ENCODE measurements at places on chromosomes 12 and 14.

DNA sequence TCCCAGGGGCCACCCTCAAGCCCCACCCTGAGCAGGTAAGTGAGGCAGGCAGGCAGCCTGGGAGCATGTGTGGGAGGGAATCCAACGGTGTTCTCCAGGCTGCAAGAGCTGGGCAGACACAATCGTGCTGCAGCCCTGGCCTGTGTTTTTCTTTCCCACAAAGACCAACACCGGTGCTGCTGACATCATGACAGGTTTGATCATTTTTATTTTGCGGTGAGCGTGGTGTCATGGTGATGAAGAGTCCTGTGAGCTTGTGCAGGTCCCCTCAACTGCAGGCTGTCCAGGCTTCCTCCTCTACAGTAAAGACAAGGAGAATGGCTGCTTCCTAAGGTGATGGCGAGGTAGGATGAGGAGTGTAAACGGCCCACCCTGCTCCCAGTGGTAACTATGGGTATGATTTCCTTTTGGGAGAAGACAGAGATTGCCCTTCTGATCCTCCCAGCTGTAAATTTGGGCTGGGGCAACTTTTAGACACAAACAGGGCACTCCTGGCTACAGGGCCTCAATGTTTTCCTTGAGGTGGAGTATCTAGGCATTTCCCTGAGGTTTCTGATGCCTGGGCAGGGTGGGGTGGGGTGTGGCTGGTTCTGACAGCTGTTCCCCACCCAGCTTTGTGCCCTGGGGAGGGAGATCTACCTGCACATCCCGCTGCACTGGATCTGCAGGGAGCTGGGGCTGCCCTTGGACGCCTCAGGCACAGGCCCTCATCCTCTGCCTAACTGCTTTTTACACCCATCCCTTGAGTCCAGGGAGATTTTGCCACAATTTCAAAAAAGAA is 109.1 kb downstream of the VCPKMT start:
- peak; percentile 65 for DNase-seq

- DNase-seq = no peak
Measured at GRCh38 chr12:65918021-65918420, 93.7 kb downstream of the HMGA2 start.

GRCh38 chr12:94289461-94290312 is 141.3 kb downstream of the PLXNC1 start:
- peak; percentile 47 for DNase-seq

- no peak for DNase-seq
Measured at GRCh38 chr12:103928682-103929045, 1.5 kb upstream of the HSP90B1 start.

DNA sequence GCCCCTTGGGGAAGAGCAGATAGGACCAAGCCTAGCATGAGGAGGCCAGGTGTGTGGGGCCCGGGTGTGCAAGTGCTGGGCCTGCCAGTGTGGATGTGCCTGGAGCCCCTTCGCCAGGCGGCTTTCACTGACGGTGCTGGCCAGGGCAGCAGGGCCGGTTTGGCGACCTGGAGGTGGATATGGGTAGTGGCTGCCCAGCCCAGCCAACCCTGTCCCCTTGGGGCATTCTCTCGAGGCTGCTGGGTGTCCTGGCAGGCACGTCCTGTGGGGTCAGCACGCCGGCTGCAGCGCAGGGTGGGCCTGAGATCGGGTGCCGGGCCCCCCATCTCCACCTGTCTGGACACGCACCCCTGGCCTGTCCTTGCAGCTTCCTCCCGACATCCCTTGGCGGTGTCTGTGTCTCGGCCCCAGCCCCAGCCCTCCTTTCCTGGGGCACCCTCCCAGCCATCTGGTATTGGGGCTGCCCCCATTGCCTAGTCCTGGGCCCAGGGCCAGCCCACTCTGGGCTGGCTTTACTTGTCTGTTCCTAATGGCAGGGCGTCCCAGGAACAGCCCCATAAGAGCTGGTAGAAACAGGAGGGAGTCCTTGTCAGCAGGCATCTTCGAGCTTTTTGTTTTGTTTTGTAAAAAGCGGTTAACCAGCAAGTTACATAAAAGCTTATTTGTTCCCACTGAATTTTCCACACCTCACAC is 7.2 kb upstream of the CRIP2 start:
- DNase-seq = no peak

GRCh38 chr14:75650253-75651058 is 10.2 kb downstream of the ERG28 start:
- DNase-seq = no peak

- DNase-seq = peak; percentile 70
Measured at GRCh38 chr12:1630133-1630826, 1.2 kb downstream of the WNT5B start.

GRCh38 chr12:27309293-27309994 is 23.2 kb upstream of the BMAL2 start:
- DNase-seq = no peak

- DNase-seq = no peak
Measured at GRCh38 chr14:23531391-23531790, 20.2 kb downstream of the ZFHX2 start.

- no peak for DNase-seq
Measured at GRCh38 chr14:75989134-75989533, 3.6 kb downstream of the IFT43 start.

- no peak for DNase-seq
Measured at GRCh38 chr12:110279566-110280375, 1.3 kb upstream of the ATP2A2 start.

GRCh38 chr12:62045211-62045610 is 215.0 kb upstream of the USP15 start:
- no peak for DNase-seq

- DNase-seq = peak; percentile 62
Measured at GRCh38 chr12:132327336-132328171, 1.8 kb downstream of the GALNT9 start.

DNA sequence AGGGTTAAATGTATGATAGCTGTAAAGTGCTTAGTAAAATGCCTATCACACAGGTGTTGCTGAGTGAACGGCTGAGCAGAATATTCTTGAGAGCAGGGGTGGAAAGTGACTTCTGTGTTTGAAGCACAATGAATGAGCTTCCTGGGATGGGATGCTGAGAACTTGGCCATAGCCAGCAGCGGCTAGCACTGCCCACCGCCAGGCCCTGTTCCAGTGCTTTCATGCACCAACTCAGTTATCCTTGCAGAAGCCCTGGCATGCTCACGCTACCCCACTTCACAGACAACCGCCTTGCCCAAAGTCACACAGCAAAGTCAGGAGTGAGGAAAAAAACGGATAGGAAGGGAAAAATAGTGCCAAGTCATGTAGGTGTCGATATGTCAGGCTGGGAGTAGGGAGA is 10.9 kb downstream of the DYNC1H1 start:
- no peak for DNase-seq

GRCh38 chr12:51424094-51424661 is 453 bp upstream of the SLC4A8 start:
- DNase-seq = no peak

GRCh38 chr12:6337958-6338433 is 3.9 kb downstream of the TNFRSF1A start:
- peak; percentile 55 for DNase-seq

DNA sequence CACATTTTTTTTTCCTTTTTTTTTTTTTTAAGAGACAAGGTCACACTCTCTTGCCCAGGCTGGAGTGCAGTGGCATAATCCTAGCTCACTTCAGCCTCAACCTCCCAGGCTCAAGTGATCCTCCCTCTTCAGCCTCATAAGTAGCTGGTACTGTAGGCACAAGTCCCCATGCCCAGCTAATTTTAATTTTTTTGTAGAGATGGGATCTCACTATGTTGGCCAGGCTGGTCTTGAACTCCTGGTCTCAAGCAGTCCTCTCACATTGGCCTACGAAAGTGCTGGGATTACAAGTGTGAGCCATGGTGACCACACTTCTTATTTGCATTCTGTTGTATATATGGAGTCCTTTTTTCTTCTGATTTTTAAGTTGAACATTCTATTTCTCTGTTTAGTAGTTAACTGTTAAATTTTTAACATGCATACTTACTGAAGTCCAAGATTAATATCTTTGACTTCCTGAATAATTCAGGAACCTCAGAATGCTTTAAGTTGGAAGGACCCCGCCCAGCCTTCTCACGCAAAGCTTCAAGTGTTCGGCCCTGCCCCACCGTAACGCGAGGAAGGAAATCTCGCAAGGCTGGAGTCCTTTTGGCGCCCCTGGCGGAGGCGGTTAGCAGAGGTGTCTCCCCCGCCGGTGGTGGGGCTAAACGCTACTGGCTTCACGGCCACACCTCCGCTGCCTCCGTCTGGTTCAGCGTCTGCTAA is 21.6 kb downstream of the SPATS2 start:
- DNase-seq = peak; percentile 92

GRCh38 chr12:65593239-65593701 is 231.0 kb upstream of the HMGA2 start:
- DNase-seq = no peak

DNA sequence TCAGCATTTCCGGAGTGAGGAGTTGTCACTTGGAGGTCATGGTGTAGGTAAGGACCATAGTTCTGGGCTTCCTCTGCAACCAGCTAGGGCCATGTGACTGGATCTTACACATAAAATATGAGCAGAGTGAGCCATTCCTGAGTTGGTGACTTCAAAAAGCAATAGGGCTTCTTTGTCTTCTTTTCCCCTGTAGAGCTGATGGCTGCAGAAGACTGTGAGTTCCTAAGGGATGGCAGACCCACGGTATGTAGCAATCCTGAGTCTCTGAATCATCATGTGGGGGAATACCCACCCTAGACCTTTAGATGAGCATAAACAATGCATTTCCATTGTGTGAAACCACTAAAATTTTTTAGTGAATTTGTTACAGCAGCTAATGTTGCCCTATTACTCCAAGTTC is 151.1 kb upstream of the TBX3 start:
- no peak for DNase-seq

- DNase-seq = peak; percentile 90
Measured at GRCh38 chr14:21997300-21997699, 323.7 kb upstream of the OR4E1 start.

- DNase-seq = no peak
Measured at GRCh38 chr12:126780343-126780742, 1486.6 kb upstream of the TMEM132C start.

- no peak for DNase-seq
Measured at GRCh38 chr14:105701456-105702274, 175.3 kb downstream of the TMEM121 start.

DNA sequence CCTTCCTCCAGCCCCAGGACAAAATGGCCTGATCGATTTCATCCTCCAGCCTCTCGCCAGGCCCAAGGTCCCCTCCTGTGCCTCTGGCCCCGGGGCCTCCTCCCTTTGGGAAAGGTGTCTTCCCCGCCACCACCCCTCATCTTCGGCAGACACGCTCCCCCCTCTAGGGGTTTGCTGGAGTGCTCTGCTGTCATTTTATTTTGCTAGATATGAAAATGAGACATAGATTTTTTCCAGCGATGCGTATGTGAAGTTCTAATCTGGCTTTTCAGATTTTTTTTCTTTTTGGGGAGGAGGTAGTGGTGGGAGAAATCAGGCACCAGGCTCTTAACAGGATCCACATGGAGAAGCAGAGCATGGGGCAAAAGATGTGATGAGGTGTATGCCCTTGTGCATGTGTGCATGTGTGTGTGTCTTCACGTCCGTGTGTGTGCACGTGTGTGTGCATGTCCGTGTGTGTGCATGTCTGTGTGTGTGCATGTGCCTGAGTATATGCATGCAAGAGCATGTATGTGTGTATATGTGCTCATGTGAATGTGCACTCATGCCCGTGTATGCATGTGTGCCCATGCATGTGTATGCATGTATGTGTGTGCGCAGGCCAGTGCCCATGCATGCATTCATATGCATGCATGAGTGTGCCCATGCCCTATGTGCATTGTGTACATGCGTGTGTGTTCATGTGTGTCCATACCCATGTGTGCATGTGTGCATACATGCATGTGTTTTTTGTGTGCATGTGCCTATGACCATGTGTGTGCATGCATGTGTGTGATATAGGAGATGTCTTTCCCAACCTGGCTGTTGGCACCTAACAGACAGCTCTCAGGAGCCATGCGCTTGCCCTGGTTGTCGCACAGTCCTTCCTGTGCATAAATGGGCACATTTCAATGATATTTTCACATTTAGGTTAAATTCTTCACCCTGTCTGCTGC is 203.0 kb downstream of the RBM19 start:
- no peak for DNase-seq

GRCh38 chr12:15596174-15596573 is 193.0 kb downstream of the EPS8 start:
- no peak for DNase-seq

DNA sequence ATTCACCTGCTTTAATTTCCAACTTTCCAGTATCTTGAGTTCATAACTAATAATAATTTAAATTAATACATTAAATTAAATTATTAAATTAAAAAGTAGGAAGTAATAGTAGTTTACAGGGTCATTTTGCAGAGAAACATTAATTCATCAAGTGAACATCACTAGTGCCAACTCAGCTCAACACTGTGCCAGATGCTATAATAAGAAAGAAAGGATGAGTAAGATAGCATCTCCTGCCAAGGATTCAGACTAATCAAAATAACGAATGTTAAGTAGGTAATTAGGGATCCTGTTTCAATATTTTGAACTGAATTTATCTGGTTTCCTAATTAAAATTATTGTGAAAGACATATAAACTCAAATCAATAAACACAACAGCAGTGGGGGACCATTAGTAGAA is 596.7 kb downstream of the SLC6A15 start:
- DNase-seq = no peak

DNA sequence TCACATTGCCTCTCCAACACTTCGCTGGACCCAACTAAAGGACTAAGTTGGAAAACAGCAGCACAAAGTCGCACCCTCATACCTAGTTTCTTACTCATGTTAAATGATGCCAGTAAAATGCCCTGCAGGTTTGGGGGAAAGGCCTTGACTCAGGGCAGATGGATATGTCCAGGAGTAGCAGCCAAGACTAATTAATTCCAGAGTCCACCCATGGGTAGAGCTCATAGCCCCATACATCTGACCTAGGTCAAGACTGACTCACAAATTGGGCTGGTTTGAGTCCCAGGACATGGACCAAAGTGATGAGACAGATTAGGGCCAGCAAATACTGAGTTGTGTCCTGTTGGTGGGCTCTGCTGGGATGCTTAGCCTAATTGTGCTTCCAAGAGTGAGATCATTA is 224.0 kb upstream of the BTG1 start:
- DNase-seq = no peak

- no peak for DNase-seq
Measured at GRCh38 chr14:26056036-26056616, 541.7 kb downstream of the NOVA1 start.

- peak; percentile 63 for DNase-seq
Measured at GRCh38 chr12:99984271-99985128, at the start of gene ANKS1B. ANKS1B (minus strand) TSS chr12:99984936; CDS start chr12:99984237, 699 bp downstream.

DNA sequence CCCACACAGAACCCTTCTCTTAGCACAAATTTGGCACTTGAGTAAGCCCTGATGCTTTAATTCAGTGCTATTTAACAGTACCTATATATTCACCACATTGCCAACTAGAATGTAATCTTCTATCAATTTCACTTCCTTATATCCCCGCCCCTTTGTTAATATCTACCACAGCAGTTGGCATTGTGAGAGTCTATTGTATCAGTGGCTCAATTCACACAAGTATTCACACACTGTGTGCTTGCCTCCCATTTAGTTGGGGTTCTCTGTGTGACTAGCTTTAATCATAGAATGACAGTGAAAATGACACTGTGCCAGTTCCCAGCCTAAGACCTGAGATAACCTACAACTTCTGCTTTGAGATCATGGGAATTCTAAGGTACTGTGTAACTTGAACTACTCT is 103.1 kb downstream of the SEC23A start:
- DNase-seq = no peak
